Glomerular endothelial cell (primary cell): ENCODE measurements at places on chromosomes 11 and 22. TPM values are rescaled to one million over a fixed set of nuclear protein-coding genes. Genes with fewer than 3 reads are reported as not detected.

DNA sequence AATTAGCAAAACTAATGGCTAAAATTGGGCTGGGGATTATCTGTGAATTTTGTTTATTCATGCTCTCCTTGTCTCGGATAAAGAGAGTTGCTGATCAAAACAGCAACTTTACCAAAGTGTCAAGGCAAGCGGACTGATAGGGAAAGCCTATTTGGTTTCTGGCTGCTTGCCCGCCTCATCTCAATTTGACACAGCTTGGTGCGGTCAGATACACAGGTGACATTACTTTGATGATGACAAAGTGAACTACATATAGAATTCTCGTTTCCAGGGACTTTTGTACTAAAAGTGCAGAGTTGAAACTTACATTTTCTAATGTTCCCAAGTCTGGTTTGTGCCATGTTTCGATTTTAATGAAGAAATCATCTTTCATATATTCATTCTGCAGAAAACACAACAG is 22.8 kb downstream of the PITPNB start:
- DNase-seq: no peak

- DNase-seq: no peak
Observed at GRCh38 chr22:31218565-31219262, 6.6 kb downstream of the LIMK2 start.

GRCh38 chr11:66151273-66151672 is 81.2 kb downstream of the PACS1 start:
- DNase-seq: no peak

The PANX3 gene
- total RNA-seq: not detected in 2 replicates

GRCh38 chr11:70476669-70477068 is 78.3 kb downstream of the CTTN start:
- DNase-seq: no peak

DNA sequence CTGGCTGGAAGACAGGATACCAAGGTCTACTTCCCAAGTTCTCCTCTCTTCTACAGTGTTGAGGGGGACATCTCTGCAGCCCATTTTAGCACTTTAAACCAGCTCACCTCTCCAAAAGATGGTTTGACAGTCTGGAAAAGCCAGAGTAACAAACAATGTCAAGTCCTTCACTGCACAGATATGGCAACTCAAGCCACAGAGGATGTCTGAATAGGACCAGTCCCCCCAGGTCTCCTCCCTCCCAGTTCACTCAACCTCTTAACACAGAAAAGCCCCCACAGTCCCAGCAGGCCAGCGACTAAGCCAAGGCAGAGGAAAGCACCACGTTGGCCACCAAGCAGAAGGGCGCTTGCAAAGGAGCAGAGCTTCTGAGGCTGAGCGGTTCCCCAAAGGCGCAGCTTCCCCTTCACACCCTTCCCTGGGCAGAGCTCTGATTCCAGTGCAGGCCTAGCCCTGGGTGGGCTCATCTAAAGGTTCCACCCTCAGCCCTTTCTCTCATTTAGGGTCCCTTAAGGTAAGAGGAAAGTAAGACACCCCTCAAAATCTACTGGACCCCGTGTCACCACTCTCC is 62.7 kb downstream of the PAK1 start:
- DNase-seq: no peak

GRCh38 chr22:30041881-30042280 is 38.4 kb upstream of the HORMAD2 start:
- no peak for DNase-seq

GRCh38 chr11:61151545-61152252 is 9.5 kb downstream of the VPS37C start:
- DNase-seq: no peak

The CBLIF gene
- total RNA-seq: not detected in 2 replicates

The DPP3 gene
- 74.5 and 98.1 TPM in 2 replicates for total RNA-seq

DNA sequence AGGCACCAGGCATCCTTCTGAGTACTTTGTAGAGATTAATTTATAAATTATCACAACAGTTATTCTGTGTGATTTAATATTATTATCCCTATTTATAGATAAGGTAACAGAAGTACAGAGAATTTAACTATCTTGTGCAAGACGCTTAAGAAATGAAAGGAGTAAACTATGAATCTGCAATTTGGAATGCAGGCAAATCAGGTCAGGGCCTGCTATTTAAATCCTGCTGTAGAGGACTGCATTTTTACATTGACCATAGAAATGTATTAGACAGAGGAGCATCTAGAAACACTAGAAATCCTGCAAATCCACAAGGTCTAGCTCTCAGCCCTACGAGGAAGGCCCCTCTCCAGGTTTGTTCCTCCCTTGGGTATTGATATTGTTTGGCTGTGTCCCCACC is 336.2 kb downstream of the ETS1 start:
- no peak for DNase-seq

The PCNX3 gene
- total RNA-seq: 51.0 and 67.8 TPM in 2 replicates

DNA sequence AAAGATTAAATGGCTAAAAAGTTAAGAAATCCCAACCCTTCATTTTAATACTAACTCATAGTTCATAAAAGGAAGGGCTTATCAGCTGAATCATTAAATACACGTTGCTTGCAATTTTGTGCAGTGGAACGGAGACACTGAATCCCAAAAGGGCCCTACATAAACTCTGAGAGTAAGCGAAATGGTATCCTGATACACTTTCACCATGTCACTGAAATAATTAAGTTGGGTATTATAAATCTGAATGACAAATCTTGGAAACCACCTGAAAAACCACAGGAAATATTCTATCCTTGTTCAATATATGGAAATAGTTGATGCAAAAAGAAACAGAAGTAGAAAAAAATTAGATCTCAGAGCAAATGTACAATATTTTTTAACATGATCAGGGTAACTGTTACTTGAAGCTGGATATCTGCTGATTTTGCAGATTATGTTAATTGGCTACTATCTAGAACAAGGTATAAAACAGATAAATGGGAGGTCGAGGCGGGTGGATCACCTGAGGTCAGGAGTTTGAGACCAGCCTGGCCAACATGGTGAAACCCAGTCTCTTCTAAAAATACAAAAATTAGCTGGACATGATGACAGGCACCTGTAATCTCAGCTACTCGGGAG is 55.1 kb downstream of the MAML2 start:
- DNase-seq: no peak

DNA sequence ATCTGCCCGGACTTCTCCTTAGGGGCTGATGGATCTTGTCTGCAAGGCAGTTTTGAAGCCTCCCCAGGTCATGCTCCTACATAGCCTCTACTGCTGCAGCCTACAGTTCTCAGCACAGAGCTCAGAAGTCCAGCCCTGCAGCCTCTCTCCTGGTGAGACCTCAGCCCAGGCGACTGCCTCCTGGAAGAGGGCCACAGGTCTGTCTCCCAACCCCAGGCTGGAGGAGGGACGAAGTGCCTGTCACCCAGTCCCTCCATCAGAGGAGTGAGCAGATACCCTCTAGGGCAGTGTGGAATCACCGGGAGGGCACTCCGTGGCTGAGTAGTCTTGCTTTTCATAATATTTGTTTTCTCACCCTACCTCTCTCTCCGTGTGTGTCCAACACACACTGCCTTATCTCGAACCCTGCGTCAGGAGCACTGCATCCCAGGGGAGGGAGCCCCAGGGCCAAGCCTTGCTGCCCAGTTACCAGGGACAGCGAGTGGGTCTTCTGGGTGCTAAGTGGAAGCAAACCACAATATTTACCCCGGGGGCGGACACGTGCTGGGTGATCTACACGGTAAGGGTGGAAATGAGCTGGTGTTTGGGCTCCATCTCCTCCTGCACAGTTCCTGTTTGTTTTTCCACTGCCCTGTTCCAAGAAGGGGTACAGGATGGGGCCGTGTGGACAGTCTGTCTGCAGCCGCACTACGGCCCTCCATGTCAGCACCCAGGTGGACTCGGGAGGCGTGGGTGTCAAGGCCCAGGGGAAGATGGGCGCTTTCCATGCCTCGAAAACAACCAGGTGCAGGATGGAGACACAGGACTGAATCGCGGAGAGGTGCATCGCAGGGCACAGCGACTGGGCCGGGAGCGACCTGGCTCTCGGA is 133.7 kb upstream of the HSD17B12 start:
- no peak for DNase-seq

DNA sequence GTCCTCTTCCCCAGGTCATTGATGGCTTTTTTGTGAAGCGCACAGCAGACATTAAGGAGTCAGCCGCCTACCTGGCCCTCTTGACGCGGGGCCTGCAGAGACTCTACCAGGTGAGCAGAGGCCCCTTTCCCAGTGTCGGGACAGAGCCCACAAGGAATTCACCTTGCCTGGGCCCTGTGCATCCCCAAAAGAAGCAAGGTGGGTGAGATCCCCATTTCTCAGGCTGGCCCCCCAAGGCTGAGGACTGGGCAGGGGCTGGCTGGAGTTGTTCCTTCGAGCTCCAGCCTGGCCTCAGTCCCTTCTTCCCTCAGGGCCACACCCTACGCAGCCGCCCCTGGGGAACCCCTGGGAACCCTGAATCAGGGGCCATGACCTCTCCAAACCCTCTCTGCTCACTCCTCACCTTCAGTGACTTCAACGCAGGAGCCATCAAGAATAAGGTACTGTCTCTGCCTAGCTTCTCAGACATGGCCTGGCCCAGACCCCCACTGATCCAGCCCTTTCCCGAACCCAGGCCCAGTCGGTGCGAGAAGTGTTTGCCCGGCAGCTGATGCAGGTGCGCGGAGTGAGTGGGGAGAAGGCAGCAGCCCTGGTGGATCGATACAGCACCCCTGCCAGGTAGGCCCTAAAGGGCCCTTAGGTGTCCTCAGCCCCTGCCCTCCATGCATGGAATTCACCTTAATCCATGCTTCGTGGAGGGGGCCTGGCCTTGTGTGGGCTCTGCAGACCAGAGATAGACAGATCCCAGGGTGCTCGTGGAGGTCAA is 4.7 kb downstream of the MUS81 start:
- DNase-seq: no peak

DNA sequence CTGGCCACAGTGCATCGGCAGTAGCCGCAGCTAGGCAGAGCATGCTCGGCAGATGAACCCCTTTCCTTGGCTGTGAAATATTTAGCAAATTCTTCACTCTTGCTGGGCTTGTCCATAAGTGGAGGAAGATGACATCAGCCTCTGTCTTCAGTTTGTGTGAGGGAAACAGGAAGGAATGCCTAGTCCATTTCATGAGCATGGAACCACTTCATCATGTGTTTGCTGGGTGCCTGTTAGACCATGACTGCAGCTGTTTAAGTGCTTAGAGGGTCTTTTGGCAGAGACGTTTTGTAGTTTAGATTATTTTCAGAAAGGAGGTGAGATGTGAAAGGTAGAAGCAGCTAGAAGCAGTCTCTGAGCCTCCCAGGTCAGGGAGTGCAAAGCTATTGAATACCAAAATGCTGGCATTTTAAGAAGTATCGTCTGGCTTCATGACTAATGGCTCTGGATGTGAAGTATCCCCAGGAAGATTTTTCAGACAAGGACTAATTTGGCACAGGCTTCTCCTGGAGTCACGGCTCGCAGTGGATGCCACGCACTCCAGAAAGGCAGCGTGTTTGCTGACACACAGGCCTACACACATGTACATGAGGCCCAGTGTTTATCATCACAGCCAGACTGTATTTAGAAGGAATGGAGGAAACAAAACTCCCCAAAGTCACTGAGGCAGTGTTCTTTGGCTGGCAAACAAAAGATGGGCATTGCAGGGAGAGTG is 43.1 kb upstream of the GRAMD1B start:
- no peak for DNase-seq

DNA sequence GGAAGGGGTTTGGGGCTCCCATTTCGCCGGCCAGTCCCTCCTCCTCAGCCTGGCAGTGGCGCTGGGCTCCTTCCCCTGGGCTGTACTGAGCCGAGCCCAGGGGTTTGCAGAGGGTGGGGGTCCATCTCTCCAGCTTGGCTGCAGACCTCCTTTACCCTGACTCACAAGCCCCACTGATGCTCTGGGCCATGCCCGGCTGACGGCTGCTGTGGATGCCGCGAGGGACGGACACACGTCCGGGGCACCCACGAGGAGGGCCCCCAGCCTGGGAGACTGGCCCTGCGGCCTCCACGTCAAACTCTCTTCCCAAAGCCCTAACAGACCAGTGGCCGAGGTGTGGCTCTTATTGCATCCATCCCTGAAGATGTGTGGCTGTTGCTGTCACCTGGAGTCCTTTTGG is 14.1 kb downstream of the PMM1 start:
- no peak for DNase-seq

DNA sequence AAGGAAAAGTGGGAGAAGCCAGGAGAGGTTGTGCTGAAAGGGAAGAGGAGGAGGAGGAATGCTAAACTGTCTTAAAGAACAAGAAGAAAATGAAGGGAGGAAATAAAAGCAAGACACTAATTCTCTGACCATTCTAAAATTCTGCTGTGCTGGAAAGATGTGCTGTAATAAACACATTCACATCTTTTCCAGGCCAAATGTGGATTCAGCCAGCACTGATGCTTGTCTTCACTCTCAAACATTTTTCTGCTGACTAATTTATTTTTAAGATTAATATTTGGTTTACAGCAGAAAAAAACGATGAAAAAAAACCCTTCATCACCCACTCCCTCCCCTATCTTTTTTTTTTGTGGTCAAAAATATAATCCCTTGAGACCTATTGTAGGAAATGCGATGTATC is 223.6 kb downstream of the SWAP70 start:
- DNase-seq: no peak

DNA sequence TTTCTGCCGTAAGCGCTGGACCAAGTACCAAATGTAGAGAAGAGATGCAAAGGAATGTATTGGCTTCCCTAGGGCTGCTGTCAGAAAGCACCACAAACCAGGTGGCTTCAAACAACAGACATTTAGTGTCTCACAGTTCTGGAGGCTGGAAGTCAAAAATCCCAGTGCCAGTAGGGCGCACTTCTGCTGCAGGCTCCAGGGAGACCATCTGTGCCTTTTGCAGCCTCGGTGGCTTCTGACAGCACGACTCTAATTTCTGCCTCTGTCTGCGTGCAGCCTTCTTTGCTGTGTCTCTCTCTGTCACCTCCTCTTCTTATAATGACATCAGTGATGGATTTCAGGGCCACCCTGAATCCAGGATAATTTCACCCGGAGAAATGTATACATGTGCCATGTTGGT is 2.8 kb downstream of the APOL6 start:
- no peak for DNase-seq

GRCh38 chr22:39434243-39434653 is 22.6 kb upstream of the MGAT3 start:
- DNase-seq: no peak

GRCh38 chr11:118311518-118311917 is 7.0 kb downstream of the CD3E start:
- no peak for DNase-seq

- DNase-seq: no peak
Observed at GRCh38 chr22:28822930-28823551, 22.7 kb upstream of the XBP1 start.

DNA sequence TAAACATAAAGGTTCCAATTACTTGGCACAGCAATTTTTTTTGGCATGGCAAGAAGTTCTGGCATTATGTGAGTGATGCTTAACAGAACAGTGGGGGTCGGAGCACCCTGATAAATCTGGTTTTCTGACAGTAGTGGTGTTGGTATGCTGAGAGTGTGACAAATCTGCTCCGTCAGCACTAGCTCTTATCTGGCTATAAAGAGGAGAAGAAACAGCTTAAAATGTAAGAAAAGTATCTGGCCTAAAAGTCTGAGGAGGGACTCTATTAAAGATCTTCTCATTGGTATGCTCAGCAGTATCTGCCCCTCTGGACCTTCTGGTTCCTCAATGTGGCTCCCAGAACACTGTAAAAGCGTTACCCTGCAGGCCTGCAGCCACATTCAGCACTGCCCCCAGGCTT is 137.4 kb downstream of the PLEKHA7 start:
- no peak for DNase-seq

- no peak for DNase-seq
Observed at GRCh38 chr11:112316971-112317370, 56.3 kb upstream of the PLET1 start.
